ENCODE measurements at places on chromosomes 11 and 22. TPM values are rescaled to one million over a fixed set of nuclear protein-coding genes. Genes with fewer than 3 reads are reported as not detected.

Gene OR10A2
- polyA plus RNA-seq = not detected

Gene C11orf65
- 1.1 TPM for polyA plus RNA-seq

Gene SCYL1
- 56.2 TPM for polyA plus RNA-seq

Gene UPK2
- 0.38 TPM for polyA plus RNA-seq

Gene OR4C15
- not detected for polyA plus RNA-seq

Gene IL17REL
- polyA plus RNA-seq = not detected

Gene CFAP300
- not detected for polyA plus RNA-seq

Gene MUC2
- polyA plus RNA-seq = not detected

Gene MAP6
- polyA plus RNA-seq = 200 TPM

Gene CSKMT
- polyA plus RNA-seq = 6.3 TPM

Gene MMP8
- polyA plus RNA-seq = not detected

Gene PIWIL4
- polyA plus RNA-seq = 1.3 TPM

Gene OR4B1
- not detected for polyA plus RNA-seq

Gene ROBO4
- not detected for polyA plus RNA-seq

Gene INPP5J
- polyA plus RNA-seq = 9.4 TPM

Gene C22orf15
- polyA plus RNA-seq = not detected

Gene HRAS
- polyA plus RNA-seq = 120 TPM

Gene ZMAT5
- 54.9 TPM for polyA plus RNA-seq

Gene RIC3
- polyA plus RNA-seq = 103 TPM

Gene KRTAP5-10
- polyA plus RNA-seq = not detected

Gene SLC22A9
- polyA plus RNA-seq = not detected

Gene C1QTNF6
- 7.9 TPM for polyA plus RNA-seq

Gene DEUP1
- polyA plus RNA-seq = 0.46 TPM

Gene DNAJB7
- not detected for polyA plus RNA-seq

Gene SDHD
- 40.3 TPM for polyA plus RNA-seq

Gene SCGB1C1
- polyA plus RNA-seq = not detected

Gene PDXP
- 108 TPM for polyA plus RNA-seq

Data from neural cell (in vitro differentiated cells).